Fibroblast of skin of right biceps (primary cell): ENCODE measurements at places on chromosomes 3 and 15.

DNA sequence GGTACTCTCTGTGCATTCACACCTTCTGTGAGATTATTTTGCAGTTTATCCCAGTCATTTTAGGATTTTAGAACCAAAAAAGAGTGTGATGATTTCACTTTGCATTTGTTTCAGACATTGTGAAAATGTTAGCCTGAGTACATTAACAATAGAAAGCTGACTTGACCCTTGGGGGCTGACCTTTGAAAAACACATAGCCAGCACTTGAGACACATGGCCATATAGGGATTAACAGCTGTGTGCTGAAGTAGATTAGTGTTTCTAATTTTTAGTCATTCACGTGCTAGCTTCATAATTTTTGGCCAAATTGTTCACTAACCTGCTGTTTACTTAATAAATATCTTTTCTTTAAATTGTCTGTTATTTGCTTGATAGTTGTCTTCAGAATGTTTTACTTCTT, 3.5 kb downstream of the FEM1B start:
- DNase-seq: no peak

- peak; percentile 25 for DNase-seq
Observed at GRCh38 chr15:52183562-52184173, 7.5 kb downstream of the GNB5 start.

- DNase-seq: peak; percentile 89
Observed at GRCh38 chr3:12194209-12194608, 35.5 kb upstream of the TIMP4 start.

- peak; percentile 57 for DNase-seq
Observed at GRCh38 chr3:194443901-194444300, 42.9 kb downstream of the ATP13A3 start.

GRCh38 chr3:98557324-98558010, 25.7 kb downstream of the GPR15 start:
- DNase-seq: no peak

- DNase-seq: peak; percentile 91
Observed at GRCh38 chr15:32706704-32707103, 11.1 kb upstream of the GREM1 start.

DNA sequence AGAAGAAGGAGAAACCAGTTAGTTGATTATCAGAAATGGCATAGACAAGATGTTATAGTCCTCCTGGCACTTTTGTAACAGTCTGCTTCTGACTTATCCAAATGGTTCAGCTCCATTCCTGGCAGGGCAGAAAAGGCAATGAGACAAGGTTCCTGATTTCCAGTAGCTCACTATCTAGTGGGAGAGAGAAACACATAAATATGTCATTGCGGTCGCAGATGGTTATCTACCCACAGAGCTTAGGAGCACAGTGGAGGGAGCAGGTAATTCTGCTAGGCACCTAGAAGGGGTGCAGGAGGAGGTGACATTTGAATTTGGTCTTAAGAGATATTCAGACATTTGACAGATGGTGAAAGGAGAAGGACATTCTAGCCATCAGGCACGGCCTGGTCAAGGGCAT, 78.1 kb downstream of the TAMM41 start:
- no peak for DNase-seq

- no peak for DNase-seq
Observed at GRCh38 chr3:149235599-149236424, 14.2 kb upstream of the CP start.

- DNase-seq: peak; percentile 4
Observed at GRCh38 chr3:40267937-40268724, 41.4 kb upstream of the EIF1B start.

- no peak for DNase-seq
Observed at GRCh38 chr3:27923349-27924068, 201.4 kb upstream of the EOMES start.

- no peak for DNase-seq
Observed at GRCh38 chr3:124997303-124998246, 58.2 kb downstream of the HEG1 start.
